ENCODE measurements at places on chromosomes 2 and 18.

GRCh38 chr2:53530126-53530525 lies 237.5 kb upstream of the CHAC2 start:
- DNase-seq, result no peak

DNA sequence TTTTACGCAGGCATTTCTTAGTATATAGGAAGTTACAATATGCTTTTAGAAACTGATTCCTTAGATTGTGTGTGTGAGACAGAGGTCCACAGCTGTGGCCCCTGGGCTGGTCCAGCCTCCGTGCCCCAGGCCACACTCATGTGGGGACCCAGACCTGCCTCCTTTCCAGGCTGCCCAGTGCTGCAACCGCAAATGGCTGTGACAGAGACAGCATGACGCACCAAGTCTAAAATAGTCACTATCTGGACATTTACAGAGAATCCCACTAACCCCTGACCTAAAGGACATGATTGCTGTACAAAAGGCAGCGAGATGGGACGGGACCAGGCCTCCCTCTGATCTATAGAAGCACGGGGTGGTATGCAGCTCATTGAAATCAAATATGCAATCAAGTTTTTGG lies 152.2 kb downstream of the TMEM18 start:
- no peak for DNase-seq

- no peak for DNase-seq
These were observed 7.4 kb downstream of the PMAIP1 start for GRCh38 chr18:59907172-59907571.

DNA sequence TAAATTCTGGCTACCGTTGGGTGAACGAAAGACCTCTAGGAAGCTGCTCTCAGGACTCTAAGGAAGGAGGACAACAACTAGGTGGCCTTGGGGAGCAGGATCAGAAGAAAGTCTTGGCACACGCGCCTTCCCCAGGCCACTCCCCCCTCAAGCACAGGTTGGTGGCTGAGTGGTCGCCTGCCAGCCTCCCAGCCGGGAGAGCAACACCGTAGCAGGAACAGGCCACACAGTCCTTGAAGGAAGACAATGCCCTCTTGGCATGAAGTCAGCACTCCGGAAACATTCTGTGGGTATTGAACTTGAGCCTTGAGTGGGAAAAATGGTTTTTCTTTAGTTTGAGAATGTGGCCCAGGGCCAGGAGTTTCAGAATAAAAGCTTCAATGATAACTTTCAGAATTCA lies 87.4 kb upstream of the AGAP1 start:
- no peak for DNase-seq

GRCh38 chr2:213766465-213766901 lies 482.2 kb downstream of the SPAG16 start:
- DNase-seq, result no peak

DNA sequence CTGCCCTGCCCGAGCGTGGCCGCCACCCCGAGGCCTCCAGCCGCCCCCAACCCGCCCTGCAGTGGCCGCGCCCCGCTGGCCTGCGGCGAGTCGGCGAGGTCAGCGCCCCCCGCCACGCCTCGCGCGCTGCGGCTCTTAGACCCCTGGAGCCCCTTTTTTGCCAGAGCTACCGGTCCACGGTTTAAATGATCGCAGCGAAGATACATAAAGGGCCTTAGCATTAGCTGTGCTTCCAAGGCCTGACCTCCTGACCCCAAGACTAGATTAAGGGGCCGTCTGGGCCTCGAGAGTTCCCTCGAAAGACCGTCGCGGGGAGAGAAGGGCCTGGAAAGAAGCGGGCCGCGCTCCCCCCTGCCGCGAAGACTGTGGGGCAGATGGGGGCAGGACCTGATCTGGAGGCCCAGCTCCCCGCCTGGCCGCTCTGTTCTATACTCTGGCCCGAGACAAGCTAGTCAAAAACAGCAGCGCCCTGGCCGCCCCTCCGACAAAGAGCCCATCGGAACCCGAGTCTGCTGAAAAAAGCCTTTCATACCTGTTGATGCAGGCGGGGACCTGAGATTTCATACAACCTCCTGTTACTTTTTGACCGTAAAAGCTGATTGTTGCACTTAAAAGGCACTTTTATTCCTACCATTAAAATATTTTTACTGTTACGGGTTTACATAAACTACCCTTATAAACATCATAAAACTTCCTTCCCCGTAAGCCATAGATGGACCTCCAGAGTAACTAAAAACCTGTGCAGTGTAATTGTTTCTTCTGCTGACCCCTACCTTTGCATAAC lies 68.7 kb upstream of the PSMD14 start:
- no peak for DNase-seq

GRCh38 chr18:13470516-13471197 lies 252.1 kb downstream of the LDLRAD4 start:
- no peak for DNase-seq

DNA sequence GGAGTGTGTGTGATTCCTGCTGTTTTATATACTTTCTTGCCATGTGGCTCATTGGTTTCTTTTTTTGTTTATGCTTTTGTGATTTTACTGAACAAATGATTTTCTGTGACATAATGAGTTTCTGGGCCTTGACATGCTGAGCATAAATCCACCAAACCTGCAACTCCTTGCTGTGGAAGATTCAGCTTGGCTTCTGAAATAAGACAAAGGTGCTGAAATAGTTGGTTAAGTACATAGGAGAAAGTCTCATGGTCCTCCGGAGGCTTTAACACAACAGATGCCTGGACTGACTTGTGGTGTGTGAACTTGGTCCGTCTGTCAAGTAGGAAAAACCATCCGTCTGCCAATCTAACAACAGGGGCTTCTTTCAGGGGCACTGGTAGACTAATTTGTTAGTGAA lies 315.3 kb upstream of the CXCR4 start:
- DNase-seq, result no peak

GRCh38 chr18:2855560-2856350 lies 8.9 kb downstream of the EMILIN2 start:
- DNase-seq, result no peak

DNA sequence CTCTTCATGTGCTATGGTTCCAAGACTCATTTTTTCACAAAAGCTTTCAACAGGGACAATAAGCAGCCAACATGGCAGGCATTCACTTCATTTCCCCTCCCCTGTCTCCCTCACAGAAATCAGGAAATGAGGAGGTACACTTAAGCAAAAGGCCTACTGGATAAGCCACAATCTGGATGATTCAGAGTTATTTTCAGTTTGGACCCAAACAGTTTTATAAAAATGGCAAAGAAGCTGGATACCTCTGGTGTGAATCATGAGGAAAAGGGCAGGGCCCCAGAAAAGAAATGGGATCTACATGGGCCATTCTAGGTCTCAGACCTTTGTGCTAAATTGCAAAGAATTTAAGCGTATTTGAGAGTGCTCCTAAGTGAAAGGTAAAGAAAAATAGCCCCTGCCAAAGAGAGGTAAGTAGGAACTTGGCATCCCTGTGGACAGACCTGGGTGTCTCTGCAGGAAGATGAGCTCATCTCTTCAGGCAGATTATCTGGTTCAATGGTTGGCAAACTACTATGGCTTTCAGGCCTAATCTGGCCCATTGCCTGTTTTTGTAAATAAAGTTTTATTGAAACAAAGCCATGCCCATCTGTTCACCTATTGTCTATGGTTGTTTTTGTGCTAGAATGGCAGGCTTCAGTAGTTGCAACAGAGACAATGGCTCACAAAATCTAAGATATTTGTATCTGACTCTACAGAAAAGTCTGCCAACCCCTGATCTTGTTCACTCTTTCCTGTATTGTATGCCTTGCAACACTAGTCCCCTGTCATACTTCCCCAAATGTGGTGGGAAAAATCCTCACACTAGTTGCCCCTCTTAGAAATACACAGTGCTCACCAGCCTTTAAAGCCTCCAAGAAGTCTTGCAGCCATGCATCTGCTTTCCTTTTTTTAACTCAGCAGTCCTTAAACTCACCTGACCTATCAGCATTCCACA lies 315.0 kb downstream of the ALK start:
- no peak for DNase-seq

DNA sequence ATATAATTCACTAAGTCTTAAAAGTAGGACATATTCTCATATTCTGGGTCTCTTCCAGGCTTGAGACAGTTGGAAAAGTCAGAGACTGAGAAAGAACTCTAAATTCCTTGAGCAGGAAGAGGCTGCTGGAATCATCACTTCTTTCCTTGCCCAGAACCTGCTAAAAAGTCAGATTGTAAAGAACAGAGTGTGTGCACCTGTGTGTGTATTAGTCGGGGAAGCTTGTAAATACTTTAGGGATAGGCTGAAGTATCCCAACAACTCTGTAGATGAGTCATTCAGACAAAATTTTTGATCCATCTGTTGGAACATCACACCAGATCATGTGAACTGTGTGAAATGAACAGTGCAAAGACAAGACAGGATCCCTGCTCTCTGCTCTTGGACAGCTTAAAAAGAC lies 16.1 kb downstream of the GAREM1 start:
- no peak for DNase-seq
